ENCODE measurements at places on chromosomes 5 and 9. TPM values are rescaled to one million over a fixed set of nuclear protein-coding genes. Genes with fewer than 3 reads are reported as not detected.

- no peak for DNase-seq
These were observed 25.8 kb downstream of the NIPAL4 start for GRCh38 chr5:157485811-157486210.

Gene ARSI
- 0.51 TPM for total RNA-seq

DNA sequence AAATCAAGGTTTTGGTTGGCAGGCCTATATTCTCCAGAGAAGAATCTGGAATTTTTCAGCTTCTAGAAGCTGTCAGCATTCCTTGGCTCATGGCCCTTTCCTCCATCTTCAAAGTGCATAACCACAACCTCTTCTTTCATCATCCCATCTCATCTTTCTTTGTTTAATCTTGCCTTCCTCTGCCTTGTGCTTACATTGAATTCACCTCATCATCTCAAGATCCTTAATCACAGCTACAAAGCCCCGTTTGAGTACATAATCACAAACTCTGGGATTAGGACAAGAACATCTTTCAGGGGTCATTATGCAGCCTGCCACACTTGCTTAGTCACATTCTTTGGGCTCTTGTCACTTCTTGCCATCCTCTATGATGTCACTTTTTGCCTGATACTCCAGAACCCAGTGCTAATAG lies 130.3 kb downstream of the FOXD1 start:
- no peak for DNase-seq

Gene MBLAC2
- total RNA-seq = 7.3 TPM

DNA sequence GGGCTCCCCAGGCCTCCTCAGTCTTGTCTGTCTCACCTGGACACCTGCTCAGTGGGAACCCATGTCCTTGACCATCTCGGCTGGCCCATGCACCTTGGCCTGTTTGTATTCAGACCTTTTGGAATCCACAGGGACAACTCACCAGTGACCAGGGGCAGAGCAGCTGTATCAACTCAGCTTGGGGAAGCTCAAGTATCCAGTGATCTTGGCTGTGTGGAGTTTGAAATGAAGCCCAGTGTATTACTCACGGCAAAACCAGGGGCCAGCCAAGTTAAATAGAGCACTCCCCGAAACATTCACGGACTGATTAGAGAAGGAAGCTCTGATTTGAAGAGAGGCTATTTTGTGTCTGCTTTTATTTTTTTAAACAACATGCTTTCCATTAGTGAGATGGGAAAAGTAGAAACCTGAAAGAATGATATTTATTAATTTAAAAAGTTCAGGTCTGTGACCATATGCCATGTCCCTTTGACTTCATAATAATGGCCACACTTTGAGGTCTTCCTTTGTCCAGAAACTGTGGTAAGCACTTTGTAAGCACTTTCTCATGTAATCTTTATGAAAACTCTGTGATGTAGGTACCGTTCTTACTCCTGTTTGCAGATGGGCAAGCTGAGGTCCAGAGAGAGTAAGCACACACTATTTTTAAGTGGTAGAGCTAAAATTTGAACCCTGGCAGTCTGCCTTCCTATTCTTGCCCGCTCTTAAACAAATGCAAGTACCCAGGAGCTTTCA lies 656.5 kb downstream of the BNC2 start:
- DNase-seq = no peak

Gene TCERG1
- 152 TPM for total RNA-seq

GRCh38 chr9:99235926-99236634 lies 14.0 kb downstream of the SEC61B start:
- no peak for DNase-seq

- DNase-seq = no peak
These were observed 1.0 kb downstream of the ADAMTS13 start for GRCh38 chr9:133423216-133423615.

- DNase-seq = no peak
These were observed 69.0 kb upstream of the GRAMD2B start for GRCh38 chr5:126354012-126354857.

GRCh38 chr5:116573702-116574366 lies 789 bp downstream of the SEMA6A start:
- DNase-seq = peak; percentile 26

Gene FBLL1
- 5.9 TPM for total RNA-seq

Gene GDF9
- 0.49 TPM for total RNA-seq

DNA sequence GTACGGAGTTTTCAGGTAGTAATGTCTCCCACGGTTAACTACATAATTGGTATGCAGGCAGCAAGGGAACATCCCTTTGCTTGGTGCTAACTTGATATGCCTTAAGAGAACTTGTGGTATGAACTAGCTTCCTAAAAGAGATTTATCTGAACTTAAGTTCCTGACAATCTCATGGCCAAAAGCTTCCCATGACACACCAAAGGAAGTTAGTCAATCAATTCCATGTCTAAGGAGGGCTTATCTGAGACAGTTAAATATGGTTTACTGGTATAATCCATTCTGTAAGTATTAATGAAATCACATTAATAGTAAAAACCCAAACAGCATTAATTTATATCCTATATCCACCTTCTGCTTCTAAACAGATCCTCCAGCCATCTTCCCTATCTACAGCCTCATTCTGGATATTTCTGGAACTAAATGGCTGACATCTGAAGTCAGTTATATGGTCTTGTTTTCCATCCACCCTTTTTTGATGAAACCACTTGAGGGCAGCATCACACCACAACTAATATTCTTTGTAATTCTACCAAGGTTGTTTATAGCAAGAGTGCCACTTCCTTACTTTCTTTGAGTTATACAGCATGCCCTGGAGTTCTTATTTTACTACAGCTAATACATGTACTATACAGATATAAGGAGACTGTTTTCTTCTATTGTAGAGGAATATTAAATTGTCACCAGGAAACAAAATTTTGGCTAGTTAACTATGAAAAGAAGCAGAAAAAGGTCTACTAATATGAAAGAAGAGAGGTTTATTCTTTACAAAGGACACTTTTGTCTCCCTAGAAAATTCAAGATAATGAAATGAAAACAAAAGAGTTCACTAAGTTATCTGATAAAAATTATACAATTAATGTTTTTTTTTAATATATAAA lies 34.7 kb downstream of the SHOC1 start:
- DNase-seq = peak; percentile 36

DNA sequence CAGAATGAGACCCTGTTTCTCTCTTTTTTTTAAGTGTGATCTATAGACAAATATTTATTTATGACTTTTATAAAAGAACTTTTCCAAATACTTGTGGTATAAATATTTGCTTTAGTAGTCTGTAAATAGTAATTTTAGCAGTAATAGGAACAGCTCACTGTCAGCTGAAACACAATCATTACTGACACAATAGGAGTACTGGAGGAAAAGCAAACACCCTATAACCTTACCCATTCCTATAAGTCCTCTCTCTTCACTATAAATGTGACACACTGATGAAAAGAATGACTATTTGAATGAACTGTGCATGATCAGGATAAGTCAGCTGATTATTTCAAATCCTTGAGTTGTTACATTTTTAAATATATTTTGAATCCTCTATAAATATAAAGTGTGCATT lies 72.4 kb downstream of the CDH12 start:
- DNase-seq = no peak

Gene LIX1
- total RNA-seq = 19.7 TPM

DNA sequence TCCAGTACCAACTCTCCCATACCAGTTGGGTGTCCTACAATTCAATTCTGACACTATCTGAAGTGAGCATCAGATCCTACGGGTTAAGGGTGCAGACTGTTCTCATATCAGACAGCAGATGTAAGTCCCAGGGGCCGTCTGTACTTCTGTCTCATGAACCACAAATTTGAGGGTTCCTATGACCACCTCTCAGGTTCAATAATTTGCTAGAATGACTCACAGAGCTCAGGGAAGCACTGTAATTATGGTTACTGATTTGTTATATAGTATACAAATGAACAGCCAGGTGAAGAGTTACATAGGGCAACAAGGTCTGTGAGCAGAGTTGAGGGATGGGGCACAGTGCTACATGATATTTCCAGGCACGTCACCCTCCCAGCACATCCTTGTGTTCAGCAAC lies 499.1 kb downstream of the DMAC1 start:
- DNase-seq = no peak

Gene IGIP
- total RNA-seq = 1.4 TPM

Gene LCP2
- total RNA-seq = not detected

DNA sequence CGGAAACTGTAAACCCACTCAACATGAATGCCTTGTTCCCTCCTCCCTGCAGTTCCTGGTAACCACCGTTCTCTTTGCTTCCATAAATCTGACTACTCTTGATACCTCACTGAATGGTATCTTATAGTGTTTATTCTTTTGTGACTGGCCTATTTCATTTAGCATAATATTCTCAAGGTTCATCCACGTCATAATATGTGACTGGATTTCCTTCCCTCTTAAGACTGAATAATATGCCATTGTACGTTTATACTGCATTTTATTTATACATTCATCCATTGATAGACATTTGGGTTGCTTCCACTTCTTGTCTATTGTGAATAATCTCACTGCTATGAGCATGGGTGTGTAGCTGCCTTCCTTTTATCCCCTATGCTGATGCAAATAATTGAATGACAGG lies 253.3 kb upstream of the SMARCA2 start:
- no peak for DNase-seq

Gene TPPP
- 2.7 TPM for total RNA-seq

Data from neural crest cell (in vitro differentiated cells).